Lung (tissue), 17 donors: ENCODE measurements at places on chromosomes 2 and 18. TPM values are rescaled to one million over a fixed set of nuclear protein-coding genes. Genes with fewer than 3 reads are reported as not detected.

THADA gene
- polyA plus RNA-seq: 14.5 TPM

SFT2D3 gene
- 9.9 TPM for polyA plus RNA-seq

ANKRD62 gene
- 0.12 TPM for polyA plus RNA-seq

SPATS2L gene
- polyA plus RNA-seq: 30.5 TPM

TNS1 gene
- 67.0 TPM for polyA plus RNA-seq

KDSR gene
- polyA plus RNA-seq: 22.3 TPM

NR4A2 gene
- polyA plus RNA-seq: 7.0 TPM

PDCD1 gene
- polyA plus RNA-seq: 0.59 TPM

PLA2R1 gene
- 0.79 TPM for polyA plus RNA-seq

ERICH2 gene
- polyA plus RNA-seq: 34.9 TPM

PSMA8 gene
- 0.07 TPM for polyA plus RNA-seq

HOXD4 gene
- 0.12 TPM for polyA plus RNA-seq

UGT1A5 gene
- polyA plus RNA-seq: not detected

DSC2 gene
- polyA plus RNA-seq: 2.3 TPM

IL36G gene
- 0.14 TPM for polyA plus RNA-seq

CPLX4 gene
- 0.01 TPM for polyA plus RNA-seq

TUBB8B gene
- 0.38 TPM for polyA plus RNA-seq

ARHGEF33 gene
- polyA plus RNA-seq: 0.71 TPM

COLEC11 gene
- polyA plus RNA-seq: 1.9 TPM

OSR1 gene
- polyA plus RNA-seq: 23.3 TPM

OTX1 gene
- polyA plus RNA-seq: 0.39 TPM

LYPD6B gene
- 3.5 TPM for polyA plus RNA-seq

RNF149 gene
- 46.7 TPM for polyA plus RNA-seq

PJVK gene
- 5.7 TPM for polyA plus RNA-seq

MTA3 gene
- 9.2 TPM for polyA plus RNA-seq

HOXD10 gene
- 0.05 TPM for polyA plus RNA-seq

MZT2A gene
- 76.9 TPM for polyA plus RNA-seq

RAB6C gene
- 0.02 TPM for polyA plus RNA-seq

SP9 gene
- polyA plus RNA-seq: not detected

LYPD6 gene
- polyA plus RNA-seq: 0.16 TPM

GALNT14 gene
- polyA plus RNA-seq: 2.8 TPM

KCNE4 gene
- 0.79 TPM for polyA plus RNA-seq

BOLL gene
- not detected for polyA plus RNA-seq

COL4A3 gene
- 3.5 TPM for polyA plus RNA-seq

ERMN gene
- polyA plus RNA-seq: 0.72 TPM

FAM237A gene
- polyA plus RNA-seq: not detected

STARD6 gene
- polyA plus RNA-seq: 0.07 TPM

HNMT gene
- 91.8 TPM for polyA plus RNA-seq

RTP5 gene
- polyA plus RNA-seq: 0.08 TPM

ALPI gene
- not detected for polyA plus RNA-seq

HJURP gene
- polyA plus RNA-seq: 1.9 TPM

ASB18 gene
- not detected for polyA plus RNA-seq
